Esophagus muscularis mucosa (tissue), 4 donors: ENCODE measurements at places on chromosomes 2 and 18.

GRCh38 chr18:78213361-78213994 is 766.1 kb upstream of the SALL3 start:
- H3K27me3 ChIP-seq = no peaks in the 10 kb centered on the region
- H3K4me1 ChIP-seq = no peaks in the 10 kb centered on the region
- DNase-seq = peak; percentile 79
- H3K36me3 ChIP-seq = no peaks in the 10 kb centered on the region
- no peak overlapping the region for H3K4me3 ChIP-seq
- no peak overlapping the region for H3K27ac ChIP-seq

DNA sequence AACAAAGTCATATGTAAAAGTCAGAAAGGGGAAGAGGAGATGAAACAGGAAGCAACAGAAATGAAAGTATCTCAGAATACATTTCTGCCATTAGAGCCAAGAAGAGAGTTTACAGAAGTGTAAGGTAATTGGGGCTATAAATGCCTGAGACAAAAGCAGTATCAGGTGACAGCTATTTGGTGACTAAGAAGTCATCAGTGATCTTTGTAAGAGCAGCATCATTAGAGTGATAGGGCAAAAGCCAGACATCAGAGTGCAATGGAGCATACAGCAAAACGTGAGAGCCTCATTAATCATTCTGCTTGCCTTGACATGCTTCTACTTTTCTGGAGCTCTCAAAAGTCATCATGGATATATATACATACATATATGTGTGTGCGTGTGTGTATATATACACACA is 804.7 kb upstream of the PIK3C3 start:
- no peaks in the 10 kb centered on the region for H3K36me3 ChIP-seq
- H3K4me1 ChIP-seq = no peaks in the 10 kb centered on the region
- no peaks in the 10 kb centered on the region for H3K27me3 ChIP-seq
- no peak overlapping the region for H3K4me3 ChIP-seq
- H3K27ac ChIP-seq = no peak overlapping the region

DNA sequence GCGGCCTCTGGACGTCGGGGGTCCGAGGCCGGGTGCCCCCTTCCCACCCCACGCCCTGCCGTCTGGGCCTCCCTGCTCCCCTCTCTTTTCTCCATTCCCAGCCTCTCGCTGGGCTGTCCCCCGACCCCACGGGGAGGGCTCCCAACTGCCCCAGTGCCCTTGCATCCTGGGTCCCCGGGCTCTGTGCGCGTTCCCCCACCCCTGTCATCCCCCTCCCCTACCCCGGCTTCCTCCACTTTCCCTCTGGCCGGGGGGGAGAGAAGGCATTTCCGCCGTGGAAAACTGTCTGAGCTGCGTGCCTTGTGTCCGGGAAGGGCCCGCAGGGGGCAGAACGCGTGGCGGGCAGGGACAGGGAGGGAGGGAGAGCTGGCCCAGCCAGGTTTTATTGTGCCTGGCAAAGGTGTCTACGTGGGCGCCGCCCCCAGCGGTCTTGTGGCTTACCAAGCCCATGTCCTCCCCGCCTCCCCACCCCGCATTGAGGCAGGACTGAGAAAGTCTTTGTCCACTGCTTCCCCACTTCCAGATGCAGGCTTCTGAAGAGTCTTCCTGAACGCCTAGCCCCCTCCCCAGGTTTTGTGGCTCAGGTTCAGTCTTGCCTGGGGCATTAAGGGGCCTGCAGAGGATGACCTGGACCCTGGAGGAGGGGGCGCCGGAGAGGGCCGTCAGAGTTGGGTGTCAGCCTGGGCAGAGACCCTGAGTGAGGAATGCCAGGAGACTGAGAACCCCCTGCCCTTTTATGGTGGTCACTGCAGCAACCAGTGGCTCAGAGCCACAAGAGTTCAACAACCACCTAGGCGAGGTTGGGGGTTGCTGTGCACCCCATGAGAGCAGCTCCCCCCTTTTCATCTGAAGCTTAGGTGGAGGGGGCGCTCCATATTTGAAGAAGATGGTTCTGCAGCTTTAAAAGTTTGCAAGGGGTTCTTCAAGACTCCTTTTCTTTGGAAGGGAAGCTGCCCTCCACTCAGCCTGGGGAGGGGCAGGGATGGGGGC is 1.3 kb downstream of the ITM2C start:
- peak overlapping the region; percentile 68 for H3K27ac ChIP-seq
- H3K27me3 ChIP-seq = no peaks in the 10 kb centered on the region
- H3K4me1 ChIP-seq = peaks cover 67% of the 10 kb centered on the region
- H3K4me3 ChIP-seq = peak overlapping the region; percentile 95
- DNase-seq = no peak

- H3K4me1 ChIP-seq = no peaks in the 10 kb centered on the region
- H3K27me3 ChIP-seq = no peaks in the 10 kb centered on the region
- H3K36me3 ChIP-seq = peaks cover 51% of the 10 kb centered on the region
- DNase-seq = no peak
- H3K4me3 ChIP-seq = no peak overlapping the region
- no peak overlapping the region for H3K27ac ChIP-seq
These were observed 19.2 kb downstream of the RNMT start for GRCh38 chr18:13745696-13746095.

DNA sequence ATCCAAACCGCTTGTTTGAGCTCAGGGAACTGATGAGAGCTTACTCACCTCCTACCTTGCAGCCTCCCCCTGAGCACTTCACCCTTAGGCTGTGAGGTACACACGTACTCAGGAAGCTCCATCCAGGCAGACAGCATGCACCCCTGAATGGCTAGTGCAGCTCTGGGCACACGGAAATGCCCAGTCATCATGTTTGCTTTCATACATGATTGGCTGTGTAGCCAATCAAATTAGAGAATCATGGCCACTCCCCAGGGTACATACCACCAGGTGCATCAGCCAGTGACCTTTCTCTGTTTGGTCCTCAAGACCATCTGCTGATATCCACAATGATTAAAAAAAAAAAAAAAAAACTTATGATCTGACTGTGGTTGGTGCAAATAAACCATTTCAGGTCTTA is 42.1 kb downstream of the RNF152 start:
- DNase-seq = no peak
- H3K36me3 ChIP-seq = no peaks in the 10 kb centered on the region
- no peak overlapping the region for H3K4me3 ChIP-seq
- H3K27me3 ChIP-seq = no peaks in the 10 kb centered on the region
